ENCODE measurements at places on chromosomes 7 and 10. TPM values are rescaled to one million over a fixed set of nuclear protein-coding genes. Genes with fewer than 3 reads are reported as not detected.

The CNPY4 gene
- 8.3 TPM for total RNA-seq

DNA sequence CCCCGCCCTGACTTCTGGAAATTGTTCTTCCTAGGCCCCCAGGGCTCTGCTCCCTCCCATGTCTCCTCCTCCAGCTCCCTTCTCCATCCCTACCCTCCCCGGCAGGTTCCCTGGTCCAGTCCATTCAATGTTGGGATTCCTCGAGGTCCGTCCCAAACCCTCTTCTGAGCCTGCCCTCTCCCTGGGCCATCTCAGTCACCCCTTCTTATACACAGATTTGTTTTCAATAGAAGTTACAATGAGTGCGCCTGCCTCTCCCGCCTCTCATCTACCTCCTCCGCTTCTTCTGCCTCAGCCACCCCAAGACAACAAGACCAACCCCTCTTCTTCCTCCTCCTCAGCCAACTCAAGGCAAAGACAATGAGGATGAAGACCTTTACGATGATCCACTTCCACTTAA is 67.9 kb downstream of the OAT start:
- H3K27ac ChIP-seq = no peak overlapping the region
- H3K36me3 ChIP-seq = no peaks in the 10 kb centered on the region
- DNase-seq = no peak
- H3K27me3 ChIP-seq = no peaks in the 10 kb centered on the region
- H3K4me3 ChIP-seq = no peak overlapping the region
- no peaks in the 10 kb centered on the region for H3K4me1 ChIP-seq

DNA sequence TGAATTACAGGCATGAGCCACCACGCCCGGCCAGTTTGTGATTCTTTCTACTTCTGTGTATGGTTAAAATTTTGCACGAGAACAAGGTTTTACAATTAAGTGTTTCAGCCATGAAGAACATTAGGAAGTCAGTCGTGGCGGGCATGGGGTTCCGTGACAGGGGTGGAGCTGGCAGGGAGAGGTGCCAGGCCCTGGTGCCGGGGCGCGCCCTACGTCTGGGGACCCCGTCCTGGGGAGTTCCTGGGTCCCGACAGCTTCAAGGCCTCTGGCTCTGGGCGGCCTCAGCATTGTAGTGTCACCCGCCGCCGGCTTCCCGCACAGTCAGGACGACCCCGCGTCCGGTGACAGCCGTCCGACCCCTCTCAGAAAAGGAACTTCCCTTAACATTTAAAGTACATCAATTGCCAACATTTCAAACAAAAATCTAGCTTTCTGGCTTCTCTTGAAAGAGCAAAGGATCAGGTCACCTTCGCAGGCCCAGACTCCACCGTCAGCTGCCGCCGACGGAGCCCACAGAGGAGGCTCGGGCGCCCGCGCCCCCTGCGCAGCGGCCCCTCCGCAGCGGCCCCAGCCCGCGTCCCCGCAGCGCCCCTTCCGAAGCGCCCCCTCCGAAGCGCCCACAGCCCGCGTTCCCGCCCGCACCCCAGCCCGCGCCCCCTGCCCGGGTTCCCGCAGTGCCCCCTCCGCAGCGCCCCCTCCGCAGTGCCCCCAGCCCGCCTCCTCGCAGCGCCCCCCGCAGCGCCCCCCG is 23.2 kb upstream of the MKI67 start:
- H3K4me3 ChIP-seq = no peak overlapping the region
- H3K27ac ChIP-seq = no peak overlapping the region
- peaks cover 9% of the 10 kb centered on the region for H3K4me1 ChIP-seq

- peak overlapping the region; percentile 56 for H3K4me3 ChIP-seq
- DNase-seq = peak; percentile 93
- H3K36me3 ChIP-seq = no peaks in the 10 kb centered on the region
- peak overlapping the region; percentile 71 for H3K27ac ChIP-seq
- peaks cover 14% of the 10 kb centered on the region for H3K4me1 ChIP-seq
These were observed 815 bp downstream of the GIMAP8 start for GRCh38 chr7:150451097-150451793.

DNA sequence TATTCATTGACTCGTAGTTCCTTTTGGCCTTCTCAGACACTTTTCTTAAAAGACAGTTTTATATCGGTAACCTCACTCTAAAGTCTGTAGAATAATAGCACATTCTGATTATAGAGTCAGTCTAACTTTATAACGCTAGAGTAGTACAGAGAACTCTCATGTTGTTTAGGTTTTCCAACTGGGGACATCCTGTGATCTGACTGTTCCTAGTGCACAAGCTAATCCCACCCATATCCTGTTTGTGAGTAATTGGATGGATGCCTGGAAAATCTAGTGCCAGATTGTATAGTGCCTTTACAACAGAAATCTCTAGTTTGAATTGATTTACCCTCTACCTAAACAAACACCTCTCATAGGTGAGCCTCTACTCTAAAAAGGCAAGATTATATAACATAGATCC is 107.4 kb downstream of the ZEB1 start:
- peaks cover 34% of the 10 kb centered on the region for H3K4me1 ChIP-seq
- H3K36me3 ChIP-seq = no peaks in the 10 kb centered on the region
- no peaks in the 10 kb centered on the region for H3K27me3 ChIP-seq
- H3K27ac ChIP-seq = peak overlapping the region; percentile 37
- no peak overlapping the region for H3K4me3 ChIP-seq
- DNase-seq = no peak

DNA sequence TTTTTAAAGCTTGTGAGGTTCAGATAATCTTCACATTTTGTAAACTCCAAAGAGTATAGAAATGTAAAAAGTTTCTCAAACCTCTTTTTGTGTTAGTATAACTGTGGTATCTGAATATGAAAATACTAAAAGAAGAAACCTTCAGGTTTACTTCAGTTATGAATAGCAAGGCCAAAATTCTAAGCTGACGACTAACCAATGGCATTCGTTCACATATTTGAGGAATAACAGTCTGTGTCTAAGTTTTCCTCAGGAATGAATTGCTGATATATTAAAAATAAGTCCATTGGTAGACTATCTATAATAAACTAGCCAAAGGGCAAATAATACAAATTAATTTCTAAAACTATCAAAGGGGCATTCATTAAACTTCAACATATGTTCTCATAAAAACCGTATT is 206.0 kb downstream of the CXCL12 start:
- H3K36me3 ChIP-seq = no peaks in the 10 kb centered on the region
- H3K27me3 ChIP-seq = no peaks in the 10 kb centered on the region
- no peak overlapping the region for H3K27ac ChIP-seq
- no peak overlapping the region for H3K4me3 ChIP-seq
- H3K4me1 ChIP-seq = no peaks in the 10 kb centered on the region

- H3K27me3 ChIP-seq = no peaks in the 10 kb centered on the region
- no peak for DNase-seq
- no peak overlapping the region for H3K4me3 ChIP-seq
These were observed 264.7 kb downstream of the PAXIP1 start for GRCh38 chr7:154738216-154738615.

All from esophagus muscularis mucosa (tissue), 4 donors.